WTC11 (cell line): ENCODE measurements at places on chromosomes 2 and 18.

- peaks cover 5% of the 10 kb centered on the region; the same call in 1 of the 2 replicates for H3K27me3 ChIP-seq
- no peak overlapping the region for H3K4me3 ChIP-seq
- no peak overlapping the region for H3K27ac ChIP-seq
- no peaks in the 10 kb centered on the region for H3K36me3 ChIP-seq
These were observed 86.5 kb upstream of the TAF1B start for GRCh38 chr2:9756692-9757250.

- peaks cover 17% of the 10 kb centered on the region for H3K4me1 ChIP-seq
- H3K4me3 ChIP-seq, result no peak overlapping the region
- H3K27ac ChIP-seq, result no peak overlapping the region
- no peak for DNase-seq
These were observed 503.4 kb upstream of the VRK2 start for GRCh38 chr2:57543211-57543610.

DNA sequence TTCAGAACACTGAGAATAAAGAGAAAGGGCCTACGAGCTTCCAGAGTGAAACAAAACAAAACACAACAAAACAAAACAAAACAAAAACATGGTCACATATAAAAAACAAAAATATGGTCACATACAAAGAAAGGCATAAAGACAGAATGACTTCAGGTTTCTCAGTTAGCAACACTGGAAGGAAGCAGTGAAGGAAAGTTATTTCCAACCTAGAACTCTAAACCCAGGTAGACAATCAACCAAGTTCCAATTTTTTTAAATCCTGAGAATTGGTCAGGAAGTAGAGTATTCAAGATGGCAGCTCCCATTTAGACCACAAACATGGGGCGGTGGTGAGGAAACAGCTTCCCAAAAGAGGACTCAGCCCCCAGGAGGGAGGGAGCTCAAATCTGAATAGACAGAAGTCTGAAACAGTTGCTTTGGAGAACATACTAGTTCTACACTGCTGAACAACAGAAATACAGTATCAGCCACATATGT is 9.1 kb downstream of the DRC1 start:
- no peak for DNase-seq
- no peaks in the 10 kb centered on the region for H3K27me3 ChIP-seq
- H3K4me1 ChIP-seq, result no peaks in the 10 kb centered on the region
- no peak overlapping the region for H3K4me3 ChIP-seq
- H3K36me3 ChIP-seq, result no peaks in the 10 kb centered on the region
- no peak overlapping the region for H3K27ac ChIP-seq

DNA sequence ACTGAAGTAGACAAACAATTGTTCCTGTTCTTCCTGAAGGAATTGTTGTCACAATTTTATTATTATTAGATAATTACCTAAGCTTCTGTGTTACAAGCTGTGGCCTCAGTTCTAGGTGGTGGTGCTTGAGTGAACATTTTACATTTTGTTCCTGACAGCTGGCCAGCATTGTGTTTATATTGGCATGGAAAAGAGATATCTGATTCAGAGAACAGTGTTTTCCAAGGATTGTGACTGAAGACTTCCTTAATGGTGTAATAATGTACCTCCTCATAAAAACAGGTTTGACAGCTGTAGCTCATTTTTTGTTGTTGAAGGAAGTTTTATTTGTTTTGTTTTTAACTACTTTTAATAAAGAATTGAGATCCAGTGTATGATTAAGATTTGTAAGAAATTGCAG is 95.2 kb downstream of the EPB41L5 start:
- no peak for DNase-seq
- peaks cover 6% of the 10 kb centered on the region for H3K36me3 ChIP-seq
- H3K27me3 ChIP-seq, result no peaks in the 10 kb centered on the region
- H3K27ac ChIP-seq, result no peak overlapping the region
